Sciatic nerve (tissue), 2 donors: ENCODE measurements at places on chromosomes 7 and 10. TPM values are rescaled to one million over a fixed set of nuclear protein-coding genes. Genes with fewer than 3 reads are reported as not detected.

The ERVW-1 gene
- total RNA-seq: 0.22 TPM

The C10orf105 gene
- total RNA-seq: 0.53 TPM

The VSTM2A gene
- not detected for total RNA-seq

The ABLIM1 gene
- total RNA-seq: 140 TPM

The MYL10 gene
- not detected for total RNA-seq

The EPHB6 gene
- total RNA-seq: 15.7 TPM

The DMTF1 gene
- 147 TPM for total RNA-seq

The ARHGAP22 gene
- 11.7 TPM for total RNA-seq

The ANKRD30A gene
- total RNA-seq: 0.09 TPM

The CNNM1 gene
- not detected for total RNA-seq

The LIPK gene
- not detected for total RNA-seq

The KCNH2 gene
- 3.2 TPM for total RNA-seq
